ENCODE measurements at places on chromosomes 16 and 17.

DNA sequence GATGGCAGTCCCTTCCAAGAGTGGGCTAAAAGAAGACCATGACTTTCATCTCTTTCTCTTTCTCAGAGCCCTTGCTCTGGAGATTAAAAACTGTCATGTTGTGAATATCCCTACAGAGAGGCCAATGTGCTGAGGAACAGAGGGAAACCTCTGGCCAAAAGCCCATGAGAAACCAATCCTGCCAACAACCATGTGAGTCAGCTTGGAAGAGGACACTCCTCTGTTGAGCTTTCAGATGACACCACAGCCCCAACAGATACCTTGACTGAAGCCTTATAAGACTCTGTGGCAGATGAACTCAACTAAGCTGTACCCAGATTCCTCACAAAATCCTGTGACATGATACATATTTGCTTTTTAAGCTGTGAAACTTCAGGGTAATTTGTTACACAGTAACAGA, 19.6 kb downstream of the CPPED1 start:
- DNase-seq, result no peak

- DNase-seq, result no peak
Measured at GRCh38 chr17:79164913-79165695, 90.5 kb downstream of the ENGASE start.

DNA sequence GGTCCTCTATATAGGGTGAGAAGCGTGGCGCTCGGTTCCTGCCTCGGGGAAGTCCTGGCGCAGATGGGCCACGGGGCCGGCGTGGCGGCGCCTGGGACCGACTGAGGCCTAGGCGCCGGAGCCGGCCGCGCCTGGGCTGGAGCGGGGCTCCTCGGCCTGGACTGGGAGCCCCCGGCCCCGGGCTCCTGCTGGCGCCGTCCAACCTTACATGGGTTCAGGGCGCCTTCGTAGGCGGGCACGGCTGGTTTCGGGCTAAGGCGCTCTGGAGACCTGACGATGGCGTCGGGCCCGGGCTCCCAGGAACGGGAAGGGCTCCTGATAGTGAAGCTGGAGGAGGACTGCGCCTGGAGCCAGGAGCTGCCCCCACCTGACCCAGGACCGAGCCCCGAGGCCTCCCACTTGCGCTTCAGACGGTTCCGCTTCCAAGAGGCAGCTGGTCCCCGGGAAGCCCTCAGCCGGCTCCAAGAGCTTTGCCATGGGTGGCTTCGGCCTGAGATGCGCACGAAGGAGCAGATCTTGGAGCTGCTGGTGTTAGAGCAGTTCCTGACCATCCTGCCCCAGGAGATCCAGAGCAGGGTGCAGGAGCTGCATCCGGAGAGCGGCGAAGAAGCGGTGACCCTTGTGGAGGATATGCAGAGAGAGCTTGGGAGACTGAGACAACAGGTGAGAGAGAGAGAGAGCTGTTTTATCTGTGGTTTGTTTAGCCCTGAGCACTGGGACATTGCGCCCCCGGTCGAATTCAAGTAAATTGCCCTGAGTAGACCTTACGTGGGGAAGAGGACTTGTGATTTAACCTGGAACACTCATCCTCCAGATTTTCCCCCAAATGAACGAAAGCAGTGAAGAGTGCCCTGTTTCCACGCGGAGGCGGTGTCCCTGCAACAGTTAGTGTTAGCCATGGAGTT, 504 bp downstream of the ZNF263 start:
- no peak for DNase-seq

GRCh38 chr16:68851601-68852000, 8.3 kb downstream of the TANGO6 start:
- DNase-seq, result no peak

DNA sequence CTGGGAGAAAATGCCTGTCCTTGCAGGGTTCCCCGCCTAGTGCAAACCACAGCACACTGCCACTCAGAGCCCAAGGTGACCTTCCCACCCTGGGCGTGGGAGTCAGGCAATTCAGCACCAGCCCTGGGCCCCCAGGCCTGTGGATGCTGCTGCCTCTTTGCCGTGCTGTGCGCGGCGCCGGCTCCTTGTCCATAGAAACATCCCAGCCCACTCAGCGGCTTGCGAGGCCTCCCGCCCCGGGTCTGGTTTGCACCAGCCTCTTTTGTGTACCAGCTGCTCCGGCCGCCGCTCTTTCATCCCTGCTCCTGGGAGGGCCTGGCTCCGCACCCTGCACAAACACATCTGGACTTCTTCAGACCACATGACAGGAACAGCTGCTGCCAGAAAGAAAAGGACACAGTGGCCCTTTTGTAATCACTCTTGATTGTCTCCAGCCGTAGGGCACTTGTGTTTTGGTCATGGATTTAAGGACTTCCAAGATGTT, 75.4 kb upstream of the SDK2 start:
- no peak for DNase-seq

DNA sequence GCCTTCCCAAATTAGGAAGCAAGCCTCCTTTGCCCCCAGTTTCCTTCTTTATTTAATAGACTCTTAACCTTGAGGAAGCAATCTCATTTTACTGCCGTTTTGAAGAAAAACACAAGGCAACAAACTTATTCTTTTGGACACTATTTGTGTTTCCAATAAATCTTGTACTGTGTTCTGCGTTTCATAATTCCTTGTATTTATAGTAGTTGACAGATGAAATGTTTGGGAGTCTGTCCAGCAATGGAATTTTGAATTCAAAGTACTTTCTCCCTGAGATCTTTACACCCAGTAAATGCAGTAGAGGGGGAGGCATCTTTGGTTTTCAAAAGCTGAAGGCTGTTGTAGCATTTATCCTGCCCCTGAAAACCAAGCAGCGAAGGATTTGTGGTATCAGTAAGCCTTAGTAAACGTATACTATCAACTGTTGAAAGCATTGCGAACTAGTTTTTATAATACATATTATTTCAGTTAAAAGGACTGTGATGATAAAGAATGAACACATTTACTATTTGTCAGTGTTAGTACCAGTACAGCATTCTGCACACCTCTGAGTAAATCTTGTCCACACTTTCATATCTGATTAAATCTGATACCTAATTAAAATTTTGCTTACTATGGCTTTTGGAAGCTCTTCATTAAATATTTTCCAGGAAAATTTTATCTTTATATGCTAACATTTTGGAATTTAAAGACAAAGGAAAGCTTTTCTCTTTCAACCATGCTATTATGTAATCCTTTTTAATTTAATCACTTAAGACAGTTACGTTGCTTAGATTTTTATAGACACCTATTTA, 83.1 kb downstream of the TNRC6C start:
- DNase-seq, result no peak

- no peak for DNase-seq
Measured at GRCh38 chr17:296906-297690, 55.5 kb downstream of the RPH3AL start.
